HepG2 (cell line): ENCODE measurements at places on chromosomes 1 and 21. TPM values are rescaled to one million over a fixed set of nuclear protein-coding genes. Genes with fewer than 3 reads are reported as not detected.

DNA sequence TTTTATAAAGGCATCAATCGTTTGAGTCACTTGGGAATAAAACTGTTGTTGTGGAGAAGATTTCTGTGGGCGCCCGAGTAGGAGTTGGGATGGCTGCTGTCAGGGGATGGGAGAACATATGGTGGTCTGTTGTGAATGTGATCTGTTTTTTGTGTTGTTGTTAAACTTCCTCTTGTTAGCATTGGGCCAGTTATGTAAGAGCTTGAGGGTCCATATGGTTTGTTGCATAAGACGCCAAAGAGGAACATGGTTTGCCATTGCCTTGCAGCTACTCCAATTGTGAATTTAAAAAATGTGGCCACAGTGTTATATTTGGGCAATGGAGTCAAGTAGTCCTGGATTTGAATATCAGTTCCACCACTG, 136.1 kb upstream of the JUN start:
- no peaks in the 10 kb centered on the region for H3K36me3 ChIP-seq
- H3K4me1 ChIP-seq, result peaks cover 14% of the 10 kb centered on the region
- H3K27ac ChIP-seq, result no peak overlapping the region
- H3K27me3 ChIP-seq, result peaks cover 3% of the 10 kb centered on the region; the same call in 1 of the 3 replicates
- DNase-seq, result no peak

GRCh38 chr21:42809171-42809570, 70.2 kb downstream of the WDR4 start:
- H3K36me3 ChIP-seq, result no peaks in the 10 kb centered on the region
- peaks cover 35% of the 10 kb centered on the region for H3K4me1 ChIP-seq
- no peaks in the 10 kb centered on the region; the same call in 1 of the 2 replicates for H3K27me3 ChIP-seq
- no peak overlapping the region for H3K27ac ChIP-seq

DNA sequence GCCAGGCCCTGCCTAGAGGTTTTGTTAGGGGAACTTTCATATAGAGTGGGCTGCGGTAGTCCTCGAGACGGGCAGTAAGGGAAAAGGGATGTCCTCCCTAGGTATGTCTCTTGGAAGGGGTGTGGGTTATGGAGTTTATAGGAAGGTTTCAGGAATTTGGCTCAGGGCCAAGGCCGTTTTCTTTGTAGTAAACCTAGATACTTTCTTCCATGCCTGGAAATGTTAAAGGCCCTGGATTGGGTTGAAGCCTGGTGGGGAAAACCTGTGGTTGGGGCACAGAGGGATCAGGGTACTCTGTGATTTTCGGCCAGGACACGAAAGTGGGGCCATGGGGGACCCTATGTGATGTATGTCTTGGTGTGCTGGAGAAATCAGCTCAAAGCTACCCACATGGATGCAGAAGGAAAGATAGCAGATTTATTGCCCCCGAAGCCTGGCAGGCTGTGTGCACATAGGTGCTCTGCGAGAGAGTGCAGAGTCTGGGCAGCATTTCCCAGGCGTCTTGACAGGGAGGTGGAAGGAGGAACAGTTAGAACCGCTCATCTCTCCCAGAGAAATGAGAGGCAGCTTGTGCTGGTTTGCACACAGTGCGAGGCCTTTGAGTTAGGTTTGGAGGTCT, 1.7 kb downstream of the SNAP47 start:
- DNase-seq, result no peak
- no peaks in the 10 kb centered on the region; the same call in 2 of the 3 replicates for H3K27me3 ChIP-seq
- H3K36me3 ChIP-seq, result peaks cover 4% of the 10 kb centered on the region; the same call in 1 of the 2 replicates
- H3K27ac ChIP-seq, result no peak overlapping the region
- no peak overlapping the region for H3K4me3 ChIP-seq

DNA sequence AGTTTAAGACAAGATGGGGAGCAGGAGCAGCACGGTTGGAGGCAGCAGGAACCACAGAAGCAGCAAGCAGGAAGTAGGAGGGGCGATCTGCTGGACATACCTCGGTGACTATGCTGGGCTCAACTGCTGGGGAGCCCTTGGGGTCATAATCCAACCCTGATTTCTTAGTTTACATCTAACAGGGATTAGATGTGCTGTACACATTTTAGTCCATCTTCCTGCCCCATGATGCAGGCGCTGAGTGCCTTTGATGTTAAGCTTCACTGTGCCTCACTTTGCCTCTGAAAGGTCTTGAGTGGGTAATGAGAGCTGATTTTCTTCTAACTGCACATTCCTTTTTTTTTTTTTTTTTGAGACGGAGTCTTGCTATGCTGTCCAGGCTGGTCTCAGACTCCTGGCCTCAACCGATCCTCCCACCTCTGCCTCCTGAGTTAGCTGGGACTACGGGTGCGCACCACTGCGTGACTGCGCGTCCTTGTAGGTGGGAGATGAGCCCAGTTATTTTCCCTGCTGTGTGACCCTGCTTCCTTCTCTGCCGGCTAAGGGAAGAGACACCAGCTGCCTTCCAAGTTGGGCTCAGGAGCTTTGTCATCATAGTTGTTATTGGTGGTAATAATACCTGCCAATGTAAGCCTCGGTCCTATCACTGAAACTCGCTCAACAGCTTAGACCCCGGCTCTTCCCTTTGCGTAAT, 1.1 kb upstream of the RCAN3 start:
- H3K27ac ChIP-seq, result peak overlapping the region; percentile 93
- no peak for DNase-seq
- peaks cover 38% of the 10 kb centered on the region for H3K4me1 ChIP-seq
- no peaks in the 10 kb centered on the region for H3K36me3 ChIP-seq

DNA sequence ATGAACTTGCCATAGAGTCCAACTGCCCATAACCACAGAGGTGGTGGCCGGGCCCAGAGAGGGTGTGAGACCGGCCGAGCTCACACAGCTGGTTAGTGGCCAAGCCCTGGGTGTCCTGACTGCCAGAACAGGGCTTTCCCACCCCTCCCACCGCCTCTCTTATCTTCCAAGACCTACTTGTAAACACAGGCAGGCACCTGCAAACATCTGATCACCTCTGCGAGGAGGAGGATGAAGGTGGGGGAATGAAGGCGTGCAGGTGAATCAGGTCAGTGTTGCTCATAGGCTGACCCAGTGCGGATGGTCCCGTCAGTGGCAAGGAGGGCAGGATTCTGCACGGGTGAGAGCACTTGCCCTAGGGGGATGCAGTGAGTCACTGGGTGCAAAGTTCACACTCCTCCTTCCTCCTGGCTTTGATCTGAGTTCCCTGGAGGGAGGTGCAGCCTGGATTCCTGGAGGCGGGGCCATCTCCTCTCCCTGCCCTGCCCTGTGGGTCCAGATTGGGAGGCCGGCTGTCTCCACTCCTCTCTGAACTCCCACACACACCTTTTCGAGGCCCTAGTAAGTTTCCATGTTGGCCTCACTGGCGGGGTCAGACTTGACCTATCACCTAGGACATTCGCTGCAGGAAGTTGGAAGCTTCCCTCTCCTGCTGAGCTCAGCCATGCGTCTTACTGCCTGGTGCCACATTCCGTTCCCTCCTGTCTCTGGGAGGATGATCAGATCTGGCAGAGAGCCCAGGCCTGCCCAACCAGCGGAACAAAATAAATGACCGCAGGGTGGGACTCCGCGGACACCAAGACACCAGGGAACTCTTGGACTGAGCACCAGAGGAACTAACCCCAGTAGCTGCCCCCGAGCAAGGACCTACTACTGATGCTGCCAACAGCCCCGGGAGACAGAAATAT, 7.3 kb downstream of the UQCRHL start:
- no peaks in the 10 kb centered on the region for H3K36me3 ChIP-seq
- H3K27me3 ChIP-seq, result no peaks in the 10 kb centered on the region
- peak; percentile 98 for DNase-seq
- peaks cover 91% of the 10 kb centered on the region for H3K4me1 ChIP-seq

GRCh38 chr1:240005997-240006650, 85.6 kb upstream of the FMN2 start:
- no peak for DNase-seq
- H3K27ac ChIP-seq, result no peak overlapping the region
- H3K27me3 ChIP-seq, result no peaks in the 10 kb centered on the region
- no peak overlapping the region for H3K4me3 ChIP-seq
- H3K36me3 ChIP-seq, result no peaks in the 10 kb centered on the region

DNA sequence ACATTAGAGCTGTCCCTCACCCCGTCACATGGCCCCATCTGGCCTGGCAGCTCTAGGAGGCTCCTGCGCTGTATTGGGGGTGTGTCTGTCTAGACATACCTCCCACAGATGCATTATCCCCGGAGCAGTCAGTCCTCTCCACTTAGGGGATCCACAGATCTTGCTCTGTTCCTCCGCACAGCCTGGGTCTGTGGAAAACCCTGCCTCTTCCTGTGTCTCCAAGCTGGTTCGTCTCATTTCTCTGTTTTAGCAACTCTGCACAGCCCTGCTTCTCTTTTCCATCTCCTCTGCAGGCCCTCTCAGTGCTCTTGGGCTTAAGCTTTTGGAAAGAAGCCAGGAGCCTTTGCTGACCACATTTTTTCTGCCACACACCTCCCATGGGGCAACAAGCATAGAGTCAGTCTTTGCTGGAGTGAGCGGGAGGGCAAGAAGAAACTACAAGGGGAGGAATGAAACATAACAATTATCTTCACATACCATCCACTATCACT, 241.5 kb downstream of the FOXD2 start:
- no peaks in the 10 kb centered on the region for H3K36me3 ChIP-seq
- DNase-seq, result no peak
- no peak overlapping the region for H3K27ac ChIP-seq
- H3K27me3 ChIP-seq, result peaks cover 37% of the 10 kb centered on the region; the same call in 2 of the 3 replicates
- H3K4me3 ChIP-seq, result no peak overlapping the region
- no peaks in the 10 kb centered on the region for H3K4me1 ChIP-seq

C1orf74 gene
- total RNA-seq, result 0.71 and 0.98 TPM in 2 replicates
